NCI-H1436 (cell line): ENCODE measurements at places on chromosomes 13 and 19.

GRCh38 chr19:19300613-19301012 lies 19.7 kb downstream of the SUGP1 start:
- DNase-seq, result no peak

DNA sequence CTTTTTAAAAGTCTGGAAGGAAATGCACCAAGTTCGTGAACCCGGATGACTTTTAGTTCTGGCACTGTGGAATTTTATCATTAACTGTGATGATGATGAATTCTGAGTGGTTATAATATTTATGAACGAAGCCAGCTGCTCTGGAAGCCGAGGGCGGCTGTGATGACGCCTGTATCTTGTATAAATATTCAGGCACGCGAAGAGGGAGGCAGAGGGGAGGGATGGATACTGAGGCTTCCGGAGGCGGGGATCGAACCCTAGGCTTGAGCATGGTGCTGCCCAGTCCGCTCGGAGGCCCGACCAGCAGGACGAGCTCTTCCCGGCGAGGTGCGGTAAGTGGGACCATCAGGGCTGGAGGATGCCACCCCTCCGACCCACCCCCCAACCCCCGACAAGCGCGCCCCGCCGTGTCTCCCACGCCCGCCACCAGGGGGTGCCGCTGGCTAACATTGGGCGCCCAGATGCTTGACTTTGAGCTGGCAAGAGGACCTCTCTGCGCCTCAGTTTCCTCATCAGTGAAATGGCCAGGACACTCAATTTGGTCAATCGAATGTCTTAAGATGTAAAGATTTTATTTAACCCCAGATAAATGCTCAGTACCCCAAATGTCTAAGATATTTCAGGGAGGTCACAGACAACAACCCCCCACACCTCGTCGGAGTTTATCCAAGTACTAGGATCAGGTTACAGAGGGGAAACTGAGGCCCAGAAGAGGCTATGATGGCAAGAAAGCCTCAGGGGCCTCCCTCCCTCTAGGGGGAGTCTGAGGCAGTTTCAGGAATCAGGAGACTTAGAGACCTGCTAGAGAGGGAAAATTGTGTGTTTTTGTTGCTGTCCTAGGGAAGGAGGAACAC lies 4.5 kb upstream of the RAB3A start:
- no peak for DNase-seq

GRCh38 chr19:40466985-40467734 lies at the start of gene SPTBN4:
SPTBN4 (plus strand) TSS chr19:40467001; CDS start chr19:40472622, 5,621 bp downstream.
- no peak for DNase-seq

DNA sequence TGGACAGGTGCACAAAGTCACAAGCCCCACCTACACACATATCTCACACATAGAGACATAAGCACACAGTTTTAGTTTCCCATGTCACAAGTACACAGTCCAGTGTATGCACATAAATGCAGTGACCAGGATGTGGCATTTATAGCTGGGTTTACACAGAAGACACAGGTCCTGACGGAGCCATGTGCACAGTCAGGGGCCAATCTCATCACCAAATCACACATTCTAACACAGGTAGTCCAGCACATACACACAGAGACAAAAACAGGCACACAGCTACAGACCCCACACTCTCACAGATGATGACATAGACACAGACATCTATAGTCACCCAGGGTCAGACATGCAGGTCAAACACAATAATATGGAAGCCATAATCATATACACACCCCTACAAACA lies 2.1 kb downstream of the NUMBL start:
- DNase-seq, result no peak

GRCh38 chr19:47097396-47098201 lies 16.0 kb downstream of the ZC3H4 start:
- DNase-seq, result no peak

- DNase-seq, result no peak
Measured at GRCh38 chr13:108700422-108701170, 71.2 kb downstream of the MYO16 start.

DNA sequence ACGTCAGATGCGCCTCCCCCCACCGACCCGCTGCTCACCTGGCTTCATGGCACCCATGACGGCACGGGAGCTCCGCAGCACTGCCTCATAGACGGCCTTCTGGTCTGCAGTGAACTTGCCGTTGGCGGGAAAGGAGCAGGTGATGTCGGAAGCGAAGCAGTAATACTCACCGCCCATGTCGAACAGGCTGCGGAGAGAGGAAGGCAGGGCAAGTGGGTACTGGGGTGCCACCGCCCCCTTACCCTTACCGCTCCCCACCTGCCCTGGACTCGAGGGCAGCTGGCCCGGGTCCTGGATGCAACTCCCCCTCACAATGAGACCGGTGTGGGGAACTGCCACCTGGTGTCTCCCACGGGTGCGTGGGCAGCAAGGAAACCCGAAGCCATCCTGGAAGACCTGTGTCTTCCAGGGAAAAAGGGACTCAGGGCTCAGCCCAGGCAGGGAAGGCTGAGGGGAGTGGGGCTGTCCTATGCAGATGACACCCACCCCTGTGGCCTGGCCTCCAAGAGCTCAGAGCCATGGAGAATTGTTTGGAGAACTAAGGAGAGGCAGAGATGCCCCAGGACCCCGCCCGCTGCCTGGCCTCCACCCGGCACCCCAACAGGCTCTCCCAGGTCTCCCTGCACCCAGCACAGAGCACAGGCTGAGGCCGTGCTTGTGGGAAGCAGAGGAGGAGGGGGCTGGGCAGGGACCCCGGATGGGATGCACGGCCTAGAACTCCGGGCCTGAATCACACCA lies 28.3 kb downstream of the CEBPG start:
- DNase-seq, result no peak

- no peak for DNase-seq
Measured at GRCh38 chr19:8022275-8022674, 16.8 kb upstream of the ELAVL1 start.

DNA sequence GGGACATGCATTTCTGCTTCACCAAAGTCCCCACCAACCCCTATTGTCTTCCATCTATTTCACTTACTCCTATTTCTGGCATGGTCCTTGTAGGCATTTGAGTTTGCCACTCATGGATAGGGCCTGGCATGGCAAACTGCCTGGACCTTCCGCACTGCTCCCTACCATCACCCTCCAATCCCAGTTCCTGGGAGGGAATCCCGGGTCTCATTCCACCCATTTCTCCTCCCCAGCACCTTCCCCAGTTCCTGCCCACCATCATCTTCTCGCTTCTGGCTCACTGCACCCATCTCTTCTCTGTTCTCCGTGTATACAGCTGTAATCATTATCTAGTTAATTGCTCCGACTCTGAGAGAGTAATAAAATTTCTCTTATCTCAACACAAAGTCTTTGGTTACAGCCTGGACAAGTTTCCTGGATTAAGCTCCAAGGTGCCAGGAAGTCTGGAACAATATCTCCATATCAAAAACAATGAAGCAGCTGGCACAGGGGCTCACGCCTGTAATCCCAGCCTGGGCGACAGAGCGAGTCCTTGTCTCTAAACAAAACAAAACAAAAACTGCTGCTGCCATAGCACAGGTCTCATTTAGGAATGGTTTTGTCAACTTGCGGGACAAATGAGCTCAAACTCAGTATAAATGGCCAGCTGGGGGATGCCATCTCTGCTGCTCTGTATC lies 17.0 kb upstream of the COX7A1 start:
- peak; percentile 2 for DNase-seq

- no peak for DNase-seq
Measured at GRCh38 chr19:4454747-4455718, 2.6 kb downstream of the UBXN6 start.

DNA sequence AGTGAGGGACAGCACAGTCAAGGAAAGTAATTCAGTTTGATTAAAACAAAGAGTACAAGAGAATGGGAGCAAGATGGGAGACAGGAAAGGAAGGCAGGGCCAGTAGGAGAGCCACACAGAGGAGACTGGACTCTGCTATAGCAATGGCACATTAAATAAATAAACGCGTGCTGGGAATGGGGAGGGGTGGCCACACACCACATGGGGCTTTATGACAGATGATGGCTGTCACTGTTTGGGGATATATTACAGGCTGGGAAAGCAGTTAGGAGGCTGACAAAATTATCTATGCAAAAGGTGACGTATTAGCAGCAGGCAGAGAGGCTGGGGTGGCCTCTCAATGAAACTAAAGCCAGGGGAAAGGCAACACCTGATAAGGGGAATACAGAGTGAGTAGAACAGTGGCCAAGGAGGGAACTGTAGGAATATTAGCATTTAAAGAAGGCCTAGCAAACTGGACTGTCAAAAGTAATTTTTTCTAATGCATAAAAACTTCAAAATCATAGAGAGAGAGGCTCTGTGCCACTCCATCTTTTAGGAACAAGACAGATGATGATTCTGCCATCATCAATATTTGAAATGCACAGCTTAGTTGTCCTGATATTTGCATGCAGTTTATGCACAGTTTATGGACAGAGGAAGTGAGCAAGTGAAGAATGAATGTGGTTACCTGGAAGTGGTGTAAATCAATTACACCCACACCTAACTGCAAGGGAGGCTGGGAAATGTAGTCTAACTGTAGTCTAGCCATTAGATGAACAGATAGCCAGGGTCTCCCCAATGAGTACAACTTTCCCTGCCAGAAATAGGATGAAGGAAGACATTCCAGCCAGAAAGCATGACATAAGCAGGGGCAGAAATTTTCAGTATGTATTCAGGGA lies 346.5 kb downstream of the FOXO1 start:
- no peak for DNase-seq

- DNase-seq, result no peak
Measured at GRCh38 chr13:18996627-18997051, 185.0 kb downstream of the TUBA3C start.

DNA sequence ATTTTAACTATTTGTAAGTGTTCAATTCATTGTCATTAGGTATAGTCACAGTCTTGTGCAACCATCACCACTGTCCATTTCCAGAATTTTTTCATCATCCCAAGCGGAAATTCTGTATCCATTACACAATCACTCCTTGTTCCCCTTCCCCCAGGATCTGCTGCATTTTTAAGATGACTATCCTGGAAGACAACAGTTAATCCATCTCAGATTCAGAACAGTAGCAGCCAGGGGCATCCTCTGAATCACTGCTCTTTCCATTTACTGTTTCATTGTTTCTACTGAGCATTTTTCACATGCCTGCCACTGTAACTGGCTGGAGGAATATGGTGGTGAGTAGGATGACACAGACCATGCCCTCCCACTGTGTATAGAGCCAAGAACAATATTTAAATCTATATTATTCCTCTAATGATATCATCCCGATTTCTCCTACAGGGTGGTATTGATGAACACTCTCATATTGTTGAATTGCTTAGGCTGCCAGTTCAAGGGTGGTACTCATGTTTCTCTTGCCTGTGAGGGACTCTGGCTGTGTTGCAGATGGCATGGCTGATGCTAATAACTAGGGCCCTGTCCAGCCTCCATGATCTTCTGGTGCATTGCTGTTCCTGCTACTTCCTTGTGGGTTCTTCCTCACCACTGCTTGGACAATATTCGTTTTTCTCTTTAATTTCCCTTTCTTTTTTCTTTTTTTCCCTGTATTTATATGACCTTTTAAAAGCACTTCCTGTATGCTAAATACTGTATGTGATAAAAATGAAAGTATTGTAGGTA lies 59.0 kb downstream of the WDFY2 start:
- DNase-seq, result no peak

DNA sequence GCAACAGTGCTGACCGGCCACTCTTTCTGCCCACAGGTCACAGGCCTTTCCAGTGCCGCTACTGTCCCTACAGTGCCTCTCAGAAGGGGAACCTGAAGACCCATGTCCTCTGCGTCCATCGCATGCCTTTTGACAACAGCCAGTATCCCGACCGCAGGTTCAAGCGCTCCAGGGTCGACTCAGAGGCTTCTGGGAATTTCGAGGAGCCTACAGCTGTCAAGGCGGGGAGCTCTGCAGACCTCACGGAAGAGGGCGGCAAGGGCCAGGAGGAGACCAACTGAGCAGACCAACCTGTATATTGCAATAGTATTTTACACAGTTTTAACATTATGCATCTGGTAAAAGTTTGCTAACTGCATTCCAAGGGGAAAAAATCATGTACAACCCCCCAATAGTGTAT lies 338.5 kb downstream of the ZNF536 start:
- no peak for DNase-seq

DNA sequence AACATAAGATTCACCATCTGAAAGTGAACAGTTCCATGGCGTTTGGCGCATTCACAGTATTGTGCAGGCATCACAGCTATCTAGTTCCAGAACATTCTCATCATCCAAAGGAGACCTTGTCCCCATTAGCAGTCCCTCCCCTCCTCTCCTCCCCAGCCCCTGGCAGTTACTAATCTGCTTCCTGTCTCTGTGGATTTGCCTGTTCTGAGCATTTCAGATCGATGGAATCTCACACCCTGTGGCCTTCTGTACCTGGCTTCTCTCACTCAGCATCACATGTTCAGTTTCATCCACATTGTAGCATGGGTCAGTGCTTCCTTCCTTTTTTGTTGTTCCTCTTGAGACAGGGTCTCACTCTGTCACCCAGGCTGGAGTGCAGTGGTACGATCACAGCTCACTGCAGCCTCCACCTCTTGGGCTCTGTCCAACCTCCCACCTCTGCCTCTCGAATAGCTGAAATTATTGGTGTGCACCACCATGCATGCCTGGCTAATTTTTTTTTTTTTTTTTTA lies 34.6 kb downstream of the CRTC1 start:
- DNase-seq, result no peak

DNA sequence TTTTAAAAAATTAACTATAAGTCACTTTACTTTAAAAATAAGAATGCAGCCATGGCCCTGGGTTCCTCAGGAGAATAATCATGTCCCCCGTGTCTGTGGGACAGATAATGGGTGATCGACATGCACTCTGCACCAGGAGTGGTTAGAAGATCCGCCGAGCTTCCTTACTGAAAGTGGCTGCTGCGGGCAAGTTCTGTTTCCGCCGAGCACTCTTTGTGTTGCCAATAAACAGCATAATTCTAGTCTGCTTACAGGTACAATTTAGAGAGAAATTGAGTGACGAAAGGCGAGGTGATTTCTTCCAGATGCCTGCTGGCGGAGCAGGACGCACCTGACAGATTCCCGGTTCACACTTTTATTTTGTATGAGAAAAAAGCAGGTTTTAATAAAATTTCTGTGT lies 139.0 kb downstream of the SOX1 start:
- no peak for DNase-seq

DNA sequence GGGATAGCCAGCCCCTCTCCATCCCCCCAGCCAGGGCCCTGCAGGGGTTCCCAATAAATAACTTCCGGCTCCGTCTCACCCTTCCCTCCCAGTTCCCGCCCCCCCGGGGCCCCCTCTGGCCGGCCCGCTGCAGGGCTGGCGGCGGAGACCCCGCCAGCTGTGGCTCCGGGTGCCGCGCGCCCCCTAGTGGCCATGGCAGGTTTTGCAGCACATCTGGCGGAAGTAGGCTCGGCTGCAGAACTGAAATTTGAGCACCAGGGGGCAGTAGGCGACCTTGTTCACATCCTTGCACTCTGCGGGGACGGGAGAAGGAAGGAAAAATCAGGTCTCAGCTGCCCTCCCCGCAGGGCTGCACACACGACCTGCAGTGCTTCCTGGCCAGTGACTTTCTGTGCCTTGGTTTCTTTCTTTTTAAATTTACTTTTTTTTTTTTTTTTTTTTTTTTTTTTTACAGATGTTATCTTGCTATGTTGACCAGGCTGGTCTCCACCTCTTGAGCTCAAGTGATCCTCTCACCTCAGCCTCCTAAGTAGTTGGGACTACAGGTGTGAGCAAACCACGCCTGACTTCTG lies 3.6 kb upstream of the MYO1F start:
- DNase-seq, result peak; percentile 62
